ACHN (cell line): ENCODE measurements at places on chromosomes 13 and 19.
A peak's percentile ranks its signal among the peaks of the same experiment; 100 is the strongest.

- no peak for DNase-seq
These were observed 481.0 kb downstream of the FOXO1 start for GRCh38 chr13:40185414-40185813.

DNA sequence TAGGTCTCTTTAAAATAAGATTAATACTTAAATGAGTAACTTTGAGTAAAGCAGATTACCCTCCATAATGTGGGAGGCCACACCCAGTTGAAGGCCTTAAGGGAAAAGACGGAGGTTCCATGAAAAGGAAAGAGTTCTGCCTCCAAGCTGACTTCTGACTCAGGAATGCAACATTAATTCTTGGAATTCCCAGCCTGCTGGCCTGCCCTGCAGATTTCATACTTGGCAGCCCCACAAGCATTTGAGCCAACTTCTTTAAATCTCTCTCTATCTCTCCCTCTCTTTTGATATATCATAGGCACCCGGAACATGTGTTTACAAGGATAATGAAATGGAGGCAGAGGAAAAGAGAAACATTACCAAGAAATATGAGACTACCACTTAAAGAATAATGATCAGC lies 902.3 kb upstream of the MIR17HG start:
- peak; percentile 94 for DNase-seq

GRCh38 chr13:61144301-61144700 lies 271.3 kb downstream of the PCDH20 start:
- no peak for DNase-seq

GRCh38 chr19:5684694-5685430 lies 4.0 kb downstream of the HSD11B1L start:
- DNase-seq = no peak

GRCh38 chr19:35214766-35215422 lies 13.6 kb downstream of the FAM187B start:
- DNase-seq = no peak

- DNase-seq = no peak
These were observed 21.8 kb upstream of the KBTBD7 start for GRCh38 chr13:41216160-41216559.

GRCh38 chr13:26390203-26390602 lies 136.3 kb downstream of the CDK8 start:
- no peak for DNase-seq

GRCh38 chr13:48094404-48094780 lies 512 bp downstream of the MED4 start:
- DNase-seq = peak; percentile 5

GRCh38 chr13:113976711-113977684 lies 3.1 kb upstream of the C13orf46 start:
- DNase-seq = peak; percentile 73

DNA sequence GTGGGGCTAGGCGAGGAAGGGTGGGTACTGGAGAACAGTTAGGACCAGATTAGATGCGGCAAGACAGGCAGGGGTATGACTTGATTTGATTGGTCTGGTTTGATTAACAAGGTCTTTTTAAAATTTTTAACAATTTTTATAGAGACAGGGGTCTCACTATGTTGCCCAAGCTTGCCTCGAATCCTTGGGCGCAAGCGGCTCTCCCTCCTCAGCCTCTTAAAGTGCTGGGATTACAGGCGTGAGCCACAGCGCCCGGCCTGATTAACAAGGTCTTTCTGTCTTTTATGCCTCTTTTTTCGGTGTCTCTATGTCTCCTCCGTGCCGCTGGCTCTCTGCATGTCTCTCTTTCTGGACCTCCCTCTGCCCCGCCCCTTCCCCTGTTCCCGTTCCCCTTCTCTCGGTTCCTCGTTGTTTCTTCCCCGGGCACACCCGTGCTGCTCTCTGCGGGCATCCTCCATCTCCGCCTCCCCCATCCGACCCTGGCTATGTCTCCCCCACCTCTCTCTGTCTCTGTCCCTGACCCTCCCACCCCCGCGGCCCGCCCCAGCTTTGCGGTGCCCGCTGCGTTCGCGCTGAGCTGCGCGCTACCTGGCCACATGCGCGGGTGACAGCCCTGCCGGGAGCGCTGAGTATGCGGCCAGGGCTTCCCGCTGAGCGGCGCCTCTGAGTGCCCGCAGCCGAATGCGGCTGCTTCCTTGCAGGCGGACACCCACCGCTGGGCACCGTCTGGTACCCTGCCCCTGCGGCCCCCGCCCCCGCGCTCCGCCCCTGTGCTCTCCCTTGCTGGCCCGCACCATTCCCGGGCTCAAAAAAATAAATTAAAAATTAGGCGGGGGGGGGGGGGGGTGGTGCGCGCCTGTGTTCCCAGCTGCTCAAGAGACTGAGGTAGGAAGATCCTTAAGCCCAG lies 8.1 kb upstream of the SDHAF1 start:
- no peak for DNase-seq

DNA sequence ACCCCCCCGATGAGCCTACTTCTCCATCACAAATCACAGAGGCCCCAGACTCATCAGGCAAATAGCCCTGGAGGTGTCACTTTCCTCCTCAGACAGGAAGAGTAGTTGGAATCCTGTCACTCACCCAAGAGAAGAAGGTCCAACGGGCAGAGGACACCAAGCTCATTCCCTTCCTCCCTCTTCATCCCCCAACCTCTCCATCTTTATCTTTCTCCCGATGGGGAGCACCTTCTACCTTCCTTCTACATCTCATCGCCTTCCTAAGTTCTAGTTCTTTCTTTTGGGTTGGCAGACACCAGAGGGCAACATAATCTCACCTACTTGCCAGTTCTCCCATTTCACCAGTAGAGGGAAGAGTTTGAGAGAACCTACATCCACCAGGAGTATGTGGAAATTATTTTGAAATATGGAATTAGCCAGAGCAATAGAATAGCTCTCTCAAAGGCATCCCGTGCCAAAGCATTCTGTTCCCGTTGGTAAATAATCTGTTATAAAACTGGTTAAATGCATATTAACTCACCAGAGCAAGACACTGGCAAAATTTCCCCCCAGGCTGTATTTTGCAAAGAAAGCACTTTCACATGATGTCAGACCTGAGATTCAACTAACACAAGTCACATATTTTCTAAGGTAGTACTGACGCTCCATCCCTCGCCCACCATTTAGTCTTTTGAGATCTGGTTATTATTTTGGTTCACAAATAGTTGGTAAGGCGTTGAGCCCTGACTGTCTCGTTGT lies 55.0 kb downstream of the ZIC5 start:
- peak; percentile 73 for DNase-seq

DNA sequence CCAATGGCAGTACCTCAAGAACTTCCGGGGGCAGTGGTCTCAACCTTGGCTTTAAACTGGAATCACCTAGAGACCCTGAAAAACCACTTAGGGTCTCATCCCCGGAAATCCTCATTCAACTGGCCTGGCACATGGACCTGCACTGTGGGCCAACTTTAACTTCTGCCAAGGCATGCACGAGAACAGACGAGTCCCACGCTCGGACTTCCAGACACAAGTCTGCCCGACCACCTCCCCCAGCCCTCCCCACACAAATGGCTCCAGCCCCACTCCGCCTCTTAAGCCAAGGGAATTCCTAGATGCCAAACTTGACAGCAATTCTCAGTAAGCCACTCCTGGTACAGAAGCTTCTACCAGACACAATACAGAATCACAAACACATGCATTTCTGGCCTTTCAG lies 114.0 kb downstream of the STK24 start:
- DNase-seq = no peak

DNA sequence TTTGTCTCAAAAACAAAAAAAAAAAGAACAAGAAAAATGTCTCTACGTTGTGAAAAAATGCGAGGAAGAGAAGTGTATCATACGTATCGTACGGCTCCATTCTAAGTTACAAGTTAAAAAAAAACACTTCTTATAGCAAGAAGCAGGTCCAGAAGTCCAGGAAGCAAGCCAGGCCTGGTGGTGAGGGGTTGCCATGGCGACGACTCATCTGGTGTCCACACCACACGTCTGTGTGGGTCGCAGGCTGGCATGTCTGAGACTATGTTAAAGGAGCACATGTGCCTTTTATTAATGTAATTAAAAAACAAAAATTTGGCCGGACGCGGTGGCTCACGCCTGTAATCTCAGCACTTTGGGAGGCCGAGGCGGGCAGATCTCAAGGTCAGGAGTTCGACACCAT lies 5.9 kb downstream of the MED16 start:
- DNase-seq = no peak

DNA sequence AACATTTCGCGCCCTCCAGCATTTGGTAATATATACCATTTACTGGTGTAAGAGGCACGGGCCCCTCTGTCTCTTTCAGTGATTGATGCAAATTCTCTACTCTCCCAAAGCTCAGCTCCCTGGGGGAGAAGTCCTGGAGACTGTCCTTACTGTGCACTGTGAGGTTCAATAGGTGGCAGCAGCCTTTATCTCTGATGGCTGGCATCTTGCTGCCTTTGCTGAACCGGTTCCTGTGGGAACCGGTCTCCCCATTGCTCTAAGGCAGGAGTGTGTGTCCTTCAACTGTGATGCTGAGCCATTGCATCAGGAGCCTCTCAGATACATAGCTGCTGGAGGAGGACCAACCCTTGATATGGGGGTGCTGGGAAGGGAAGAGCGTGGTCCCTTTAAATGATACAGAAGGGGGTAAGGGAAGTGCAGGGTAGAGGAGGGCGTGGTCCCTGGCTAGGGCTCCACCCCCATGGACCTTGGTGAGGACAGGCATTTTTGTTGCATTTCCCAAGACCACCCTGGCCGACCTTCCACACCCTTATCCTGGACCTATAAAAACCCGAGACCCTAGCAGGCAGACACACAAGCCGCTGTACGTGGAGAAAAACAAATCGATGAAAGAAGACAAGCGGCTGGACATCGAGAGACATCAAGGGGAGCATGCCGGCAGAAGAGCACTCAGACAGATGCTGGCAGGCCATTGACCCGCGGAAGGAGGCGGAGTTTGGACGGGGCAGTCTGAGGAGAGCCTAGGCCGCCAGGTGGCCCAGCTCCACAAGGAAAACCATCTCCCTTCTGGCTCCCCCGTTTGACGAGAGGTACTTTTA lies 41.1 kb upstream of the GTF3A start:
- DNase-seq = no peak

GRCh38 chr19:13208672-13209483 lies 58.7 kb downstream of the IER2 start:
- no peak for DNase-seq

DNA sequence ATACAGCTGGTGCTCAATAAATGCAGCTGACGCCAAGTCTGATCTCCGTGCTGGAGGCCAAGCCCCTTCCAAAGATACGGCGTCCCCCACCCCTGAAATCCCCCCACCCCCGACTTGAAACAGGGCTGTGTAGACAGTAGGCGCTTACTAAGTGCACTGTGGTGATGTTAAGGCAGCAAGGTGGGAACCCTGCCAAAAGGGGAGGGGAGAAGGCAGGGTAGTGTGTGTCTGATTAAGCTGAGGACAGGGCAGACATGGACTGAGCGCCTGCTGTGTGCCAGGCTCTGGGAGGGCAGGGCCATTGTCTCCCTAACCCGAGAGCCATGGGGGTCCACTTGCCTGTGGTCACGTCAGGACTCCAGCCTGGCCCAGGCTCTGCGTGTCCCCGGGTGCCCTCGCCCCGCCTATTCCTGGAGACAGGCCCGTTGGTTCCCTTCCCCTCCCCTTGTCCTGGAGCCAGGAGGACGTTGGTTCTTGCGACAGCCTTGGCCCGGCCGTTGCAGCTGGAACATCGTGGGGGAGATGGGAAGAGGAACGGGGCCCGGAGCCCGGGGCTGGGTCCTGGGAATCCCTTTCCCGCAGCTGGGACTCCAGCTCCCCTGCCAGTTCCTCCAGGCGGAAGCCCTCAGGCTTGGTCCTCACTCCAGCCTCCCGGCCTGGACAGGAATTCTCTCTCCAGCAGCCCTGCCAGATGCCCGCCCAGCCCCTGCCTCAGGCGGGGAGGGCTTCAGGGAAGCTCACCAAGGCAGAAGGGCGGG lies 1.7 kb upstream of the ELANE start:
- peak; percentile 31 for DNase-seq

DNA sequence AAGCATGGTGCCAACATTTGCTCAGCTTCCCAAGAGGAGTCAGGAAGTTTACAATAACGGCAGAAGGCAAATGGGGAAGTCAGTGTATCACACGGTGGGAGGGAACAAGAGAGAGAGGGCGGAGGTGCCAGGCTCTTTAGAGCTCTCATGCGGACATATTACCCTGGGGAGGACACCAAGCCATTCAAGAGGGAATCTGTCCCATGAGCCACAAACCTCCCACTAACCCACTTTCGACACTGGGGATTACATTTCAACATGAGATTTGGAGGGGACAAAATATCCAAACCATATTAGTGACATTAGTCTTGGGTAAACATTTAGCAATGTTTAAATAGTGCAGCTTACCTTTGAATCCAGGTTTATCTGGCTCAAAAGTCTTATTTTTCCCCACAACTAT lies 69.9 kb downstream of the SLAIN1 start:
- DNase-seq = no peak

DNA sequence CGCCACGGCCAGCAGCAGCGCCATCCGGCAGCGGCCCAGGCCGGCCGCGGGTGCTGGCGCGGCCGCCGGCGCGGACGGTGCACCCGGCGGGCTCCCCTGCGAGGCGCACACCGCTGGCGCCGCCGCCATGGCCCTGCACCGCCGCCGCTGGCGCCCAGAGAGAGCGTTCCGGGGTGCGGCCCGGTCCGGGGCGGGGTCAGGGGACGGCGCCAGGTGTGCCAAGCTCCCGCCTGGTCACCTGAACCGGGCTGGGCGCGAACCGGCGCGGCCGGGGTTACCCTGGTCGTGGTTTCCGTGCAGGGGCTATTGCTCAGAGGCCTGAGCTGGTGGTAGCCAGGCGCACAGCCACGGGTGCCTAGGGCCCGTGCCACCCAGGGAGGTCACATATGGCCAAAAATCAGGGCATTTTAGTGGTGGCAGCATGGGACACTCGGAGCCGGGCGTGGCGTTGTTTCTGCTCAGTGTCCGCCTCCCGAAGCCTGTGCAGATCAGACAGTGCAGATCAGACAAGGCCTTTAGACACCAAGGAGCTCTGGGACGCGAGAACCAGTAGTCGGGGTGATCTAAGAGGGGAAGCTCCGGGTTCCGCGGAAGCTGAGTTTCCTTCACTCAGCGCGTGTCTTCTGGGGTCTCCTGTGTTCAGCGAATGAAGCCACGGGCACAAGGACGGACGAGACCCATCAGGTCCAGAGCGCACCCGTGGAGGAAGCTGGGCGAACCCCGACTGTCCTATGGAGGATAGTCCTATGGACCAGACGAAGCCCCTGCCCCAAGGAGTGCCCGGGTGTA lies at the start of gene TMEM238:
Gene TMEM238 (minus strand): TSS at position 162 of the 789 bp plus-strand sequence. CDS start 33 bp downstream, at position 129.
- DNase-seq = no peak
